CD4-positive, alpha-beta T cell treated with Interleukin-6 at 100 ng/mL for 8 hours (primary cell): ENCODE measurements at places on chromosomes 4 and X.

DNA sequence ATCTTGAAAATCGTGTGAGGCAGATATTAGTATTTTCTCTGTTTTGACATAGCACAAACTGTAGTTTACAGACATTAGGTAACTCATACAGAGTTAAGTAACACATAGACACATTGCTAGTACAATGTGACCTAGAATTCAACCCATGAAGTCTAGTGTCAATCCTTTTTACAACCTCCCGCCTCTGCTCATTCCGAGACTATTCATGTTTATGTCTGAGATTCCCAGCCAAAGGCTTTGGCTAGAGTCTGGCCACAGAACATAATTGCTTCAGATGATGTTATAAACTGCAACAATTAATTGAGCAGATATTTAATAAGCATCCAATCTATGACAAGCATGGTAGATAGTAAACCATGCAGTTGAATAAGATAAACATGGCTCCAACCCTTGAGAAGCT is 841.0 kb downstream of the STIM2 start:
- no peak for DNase-seq

DNA sequence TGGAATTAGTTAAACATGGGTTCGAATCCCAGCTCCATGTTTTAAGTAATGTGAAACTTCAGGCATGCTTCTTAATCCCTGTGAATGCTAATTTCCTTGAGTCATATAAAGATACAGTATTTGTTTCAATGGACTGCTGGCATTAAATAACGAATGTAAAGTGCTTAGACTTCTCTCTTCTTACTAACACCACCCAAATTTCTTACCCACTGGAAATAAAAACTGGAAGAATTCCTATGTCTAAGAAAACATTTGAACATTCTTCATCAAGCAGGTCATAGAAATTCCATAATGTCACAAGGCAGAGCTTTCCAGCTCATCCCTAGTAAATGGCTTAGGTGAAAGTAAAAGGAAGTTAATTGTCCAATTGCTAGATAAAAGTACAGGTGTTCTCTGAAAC is 172.5 kb downstream of the ANK2 start:
- no peak for DNase-seq

DNA sequence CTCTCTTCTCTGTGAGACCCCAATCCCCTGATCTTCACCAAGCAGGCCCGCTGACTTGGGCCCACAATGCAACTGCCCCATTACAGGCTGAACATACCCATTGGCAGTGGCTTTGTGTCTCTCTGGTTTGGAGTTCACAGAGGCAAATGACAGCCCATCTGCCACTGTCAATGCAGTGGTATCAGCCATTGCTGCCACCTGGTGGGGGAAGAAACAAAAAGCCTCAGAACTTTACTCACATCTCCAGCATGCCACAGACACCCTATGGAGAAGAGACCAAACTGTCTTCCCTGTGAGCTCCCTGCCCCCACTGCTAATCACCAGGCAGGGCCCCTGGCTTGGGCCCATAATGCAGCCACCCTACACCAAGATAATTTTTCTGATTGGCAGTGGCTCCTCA is 729.3 kb upstream of the ACTRT1 start:
- DNase-seq: peak; percentile 15

DNA sequence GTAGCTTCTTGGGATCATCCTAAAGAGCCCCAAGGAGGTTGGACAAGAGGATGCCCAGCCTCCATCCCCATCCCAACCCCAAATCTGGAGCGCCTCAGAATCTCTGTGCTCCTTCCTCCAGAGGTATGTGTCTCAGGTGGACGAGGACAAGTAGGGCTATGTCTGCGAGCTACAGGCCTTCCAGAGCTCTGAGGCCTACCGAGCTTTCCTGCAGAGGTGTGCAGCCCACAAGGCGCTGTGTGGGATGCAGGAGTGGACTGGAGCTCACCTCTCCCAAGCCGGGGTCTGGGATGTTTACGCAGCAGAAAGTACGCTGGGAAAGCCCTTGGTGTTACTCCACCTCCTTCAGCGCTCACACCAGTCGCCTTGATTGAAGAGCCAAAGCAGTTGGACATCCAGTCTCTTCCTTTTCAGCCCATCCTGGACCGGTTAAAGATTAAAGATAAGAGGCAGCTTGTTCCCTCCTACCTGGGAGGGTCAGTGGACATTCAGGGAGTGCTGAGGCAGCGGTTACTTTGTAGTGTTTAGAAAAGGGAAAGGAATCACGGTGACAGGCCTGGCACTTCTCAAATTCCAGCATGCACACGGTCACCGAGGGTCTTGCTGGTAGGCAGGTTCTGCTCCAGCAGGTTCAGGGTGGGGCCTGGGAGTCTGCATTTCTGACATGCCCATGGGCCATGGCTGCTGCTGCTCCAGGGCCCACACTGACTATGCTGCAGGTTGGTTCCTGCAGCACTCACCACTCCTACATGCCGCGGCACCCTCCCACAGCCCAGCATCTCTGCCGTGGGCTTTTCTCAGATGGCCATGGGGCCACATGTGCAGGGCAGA is 29.5 kb upstream of the JAKMIP1 start:
- no peak for DNase-seq

- DNase-seq: no peak
Observed at GRCh38 chr4:6732441-6733357, 16.7 kb downstream of the BLOC1S4 start.

DNA sequence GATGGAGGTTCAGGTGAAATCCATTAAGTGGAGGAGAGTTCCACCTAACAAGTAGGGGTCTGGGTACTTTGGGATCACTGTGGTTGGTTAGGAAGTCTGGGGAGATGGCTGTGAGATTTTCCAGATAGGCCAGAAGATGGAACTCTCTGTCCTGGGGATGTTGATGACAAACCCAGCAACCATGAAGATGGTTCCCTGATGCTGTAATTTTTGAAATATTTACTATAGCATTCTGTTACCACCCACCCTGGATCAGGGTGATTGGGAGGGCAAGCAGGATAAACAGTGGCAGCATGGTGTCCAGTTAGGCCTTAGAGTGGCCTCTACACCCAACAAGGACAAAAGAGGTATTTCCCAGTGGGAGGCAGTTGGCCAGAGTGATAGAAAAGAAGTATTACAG is 15.9 kb upstream of the NELFA start:
- no peak for DNase-seq

- no peak for DNase-seq
Observed at GRCh38 chr4:52701207-52701606, 42.1 kb upstream of the USP46 start.

GRCh38 chrX:154490021-154490413 is 412 bp downstream of the SLC10A3 start:
- peak; percentile 23 for DNase-seq

DNA sequence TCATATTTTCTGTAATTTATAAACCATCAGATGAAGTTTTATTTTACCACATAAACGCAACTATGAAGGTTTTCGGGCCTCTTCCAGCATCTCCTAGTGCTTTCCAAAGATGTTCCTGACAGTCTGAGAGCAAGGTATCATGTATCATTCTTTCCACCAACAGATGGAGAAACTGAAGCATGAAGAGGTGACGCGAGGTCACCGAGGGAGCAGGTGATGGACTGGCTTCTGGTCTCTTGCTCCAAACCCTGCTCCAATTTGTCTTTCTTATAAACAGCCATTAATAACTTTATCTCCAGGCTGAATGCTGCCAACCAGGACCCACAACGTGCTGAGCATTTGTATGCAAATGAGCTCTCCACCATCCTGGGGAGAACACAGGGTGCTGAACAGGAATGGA is 86.3 kb upstream of the MAML3 start:
- DNase-seq: no peak
